ENCODE measurements at places on chromosomes 3 and 15. TPM values are rescaled to one million over a fixed set of nuclear protein-coding genes. Genes with fewer than 3 reads are reported as not detected.

Gene TGM5
- total RNA-seq: 0.71 TPM

Gene OXTR
- total RNA-seq: 4.1 TPM

Gene IL12A
- 0.31 TPM for total RNA-seq

DNA sequence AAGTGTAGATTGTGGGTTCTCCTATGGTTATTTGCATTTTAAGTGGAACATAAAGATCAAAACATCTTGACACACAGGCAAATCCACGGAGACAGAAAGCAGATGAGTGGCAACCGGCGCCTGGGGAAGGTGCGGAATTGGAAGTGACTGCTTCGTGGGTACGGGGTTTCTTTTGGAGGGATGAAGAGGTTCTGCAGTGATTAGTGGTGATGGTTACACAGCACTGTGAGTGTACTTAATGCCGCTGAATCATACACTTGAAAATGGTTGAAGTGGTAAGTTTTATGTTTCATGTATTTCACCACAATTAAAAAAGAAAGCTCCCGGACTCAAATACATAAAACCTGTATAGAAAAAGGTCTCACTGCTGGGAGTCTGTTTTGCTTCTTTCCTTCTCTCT is 18.5 kb upstream of the VPS33B start:
- no peak overlapping the region for H3K27ac ChIP-seq
- H3K4me1 ChIP-seq: no peaks in the 10 kb centered on the region
- H3K27me3 ChIP-seq: peaks cover 22% of the 10 kb centered on the region
- H3K36me3 ChIP-seq: no peaks in the 10 kb centered on the region
- H3K4me3 ChIP-seq: no peak overlapping the region
- DNase-seq: no peak

Gene ILDR1
- total RNA-seq: 6.4 TPM

Gene SLC22A13
- 0.60 TPM for total RNA-seq

GRCh38 chr3:180185650-180186049 is 148.9 kb upstream of the PEX5L start:
- H3K27me3 ChIP-seq: no peaks in the 10 kb centered on the region
- H3K27ac ChIP-seq: no peak overlapping the region
- H3K36me3 ChIP-seq: no peaks in the 10 kb centered on the region

Gene ITGA11
- 0.92 TPM for total RNA-seq

Gene NOX5
- total RNA-seq: 0.12 TPM

- no peaks in the 10 kb centered on the region for H3K36me3 ChIP-seq
- H3K27me3 ChIP-seq: peaks cover 80% of the 10 kb centered on the region
- no peak overlapping the region for H3K27ac ChIP-seq
These were observed 1.0 kb downstream of the ACAN start for GRCh38 chr15:88804257-88804656.

- DNase-seq: no peak
- H3K36me3 ChIP-seq: no peaks in the 10 kb centered on the region
- no peak overlapping the region for H3K27ac ChIP-seq
- peaks cover 25% of the 10 kb centered on the region for H3K4me1 ChIP-seq
These were observed 211.3 kb downstream of the TBC1D2B start for GRCh38 chr15:77866186-77866585.
